ENCODE measurements at places on chromosomes 16 and 17.

DNA sequence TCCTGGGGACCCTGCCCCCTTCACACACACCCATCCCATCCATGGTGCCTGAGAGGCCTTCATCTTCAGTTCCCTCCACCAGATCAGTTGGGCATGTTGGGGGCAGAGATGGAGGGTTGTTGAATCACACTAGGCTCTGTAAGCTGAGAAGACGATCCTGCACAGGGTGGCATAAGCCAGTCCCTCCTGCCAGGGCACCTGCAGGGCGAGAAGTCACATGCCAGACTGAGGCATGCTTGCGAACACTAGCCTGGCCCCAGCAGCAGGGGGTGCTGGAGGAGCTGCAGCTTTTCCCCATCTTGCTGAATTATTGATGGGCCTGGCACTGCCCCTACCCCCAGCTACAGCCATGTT, 6.1 kb upstream of the TBX2 start:
- DNase-seq: no peak

DNA sequence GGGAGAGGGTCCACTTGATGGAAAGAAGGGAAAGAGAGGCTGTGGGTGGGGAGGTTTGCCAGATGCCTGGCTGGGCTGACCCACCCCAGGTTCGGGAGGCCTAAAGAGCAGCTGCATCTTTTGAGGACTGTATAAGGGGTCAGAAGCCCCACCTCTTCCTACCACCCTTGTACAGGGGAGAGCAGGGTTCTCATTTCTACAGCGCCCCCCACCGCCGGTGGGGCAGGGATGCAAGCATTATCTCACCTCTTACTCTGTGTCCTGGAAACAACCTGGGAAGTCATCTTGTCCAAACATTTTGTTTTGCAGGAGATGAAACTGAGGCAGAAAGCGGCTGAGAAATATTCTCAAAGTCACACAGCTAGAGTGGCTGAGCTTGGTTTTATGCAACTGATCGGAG, 22.5 kb upstream of the CCDC182 start:
- DNase-seq: no peak

- no peak for DNase-seq
Measured at GRCh38 chr17:56165072-56165641, 11.9 kb downstream of the ANKFN1 start.

DNA sequence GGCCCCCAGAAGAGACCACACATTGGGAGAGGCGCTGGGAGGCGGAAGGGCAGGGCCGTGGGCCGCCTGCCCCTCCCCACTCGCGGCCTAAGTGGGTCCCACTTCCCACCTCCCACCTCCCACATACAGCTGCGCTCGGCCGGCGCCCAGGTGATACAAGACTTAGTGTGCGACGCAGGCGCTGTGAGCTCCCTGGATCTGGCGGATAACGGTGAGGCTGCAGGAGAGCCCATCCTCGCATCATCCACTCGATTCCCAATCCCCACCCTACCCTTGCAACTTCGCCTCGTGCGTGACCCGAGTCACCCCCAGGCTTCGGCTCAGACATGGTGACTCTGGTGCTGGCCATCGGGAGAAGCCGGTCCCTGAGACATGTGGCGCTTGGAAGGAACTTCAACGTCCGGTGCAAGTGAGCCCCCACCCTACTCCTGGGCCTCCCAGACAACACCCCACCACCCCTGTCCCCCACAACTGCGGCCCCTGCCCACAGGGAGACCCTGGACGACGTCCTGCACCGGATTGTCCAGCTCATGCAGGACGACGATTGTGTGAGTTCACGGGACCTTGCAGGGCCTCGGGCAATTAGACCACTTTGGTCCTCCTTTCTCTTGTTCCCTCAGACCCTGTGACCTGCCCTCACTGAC, 3.9 kb downstream of the CARMIL2 start:
- no peak for DNase-seq

DNA sequence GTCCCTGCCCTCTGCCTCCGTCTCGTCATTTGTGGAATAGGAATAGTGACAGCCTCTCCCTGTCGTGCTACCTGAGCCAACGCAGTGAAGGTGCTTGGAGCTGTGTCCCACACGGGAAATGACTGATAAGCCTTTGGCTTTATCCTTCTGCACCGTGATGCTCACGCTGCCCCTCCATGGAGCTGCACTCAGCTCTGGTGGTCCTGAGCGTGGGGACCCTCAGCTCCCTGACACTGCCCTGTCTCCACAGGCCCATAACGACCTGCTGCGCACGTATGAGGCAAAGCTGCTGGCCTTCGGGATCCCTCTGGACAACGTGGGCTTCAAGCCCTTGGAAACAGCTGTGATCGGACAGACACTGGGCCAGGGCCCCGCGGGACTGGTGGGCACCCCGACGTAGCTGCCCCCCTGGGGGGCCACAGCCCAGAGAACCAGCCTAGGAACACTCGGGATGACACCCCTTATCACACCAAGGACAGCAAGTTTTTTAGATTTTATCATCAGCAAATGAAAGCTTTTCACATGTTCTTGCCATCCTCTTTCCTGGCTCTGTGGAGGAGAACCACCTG, 23.8 kb upstream of the DBNDD1 start:
- no peak for DNase-seq

DNA sequence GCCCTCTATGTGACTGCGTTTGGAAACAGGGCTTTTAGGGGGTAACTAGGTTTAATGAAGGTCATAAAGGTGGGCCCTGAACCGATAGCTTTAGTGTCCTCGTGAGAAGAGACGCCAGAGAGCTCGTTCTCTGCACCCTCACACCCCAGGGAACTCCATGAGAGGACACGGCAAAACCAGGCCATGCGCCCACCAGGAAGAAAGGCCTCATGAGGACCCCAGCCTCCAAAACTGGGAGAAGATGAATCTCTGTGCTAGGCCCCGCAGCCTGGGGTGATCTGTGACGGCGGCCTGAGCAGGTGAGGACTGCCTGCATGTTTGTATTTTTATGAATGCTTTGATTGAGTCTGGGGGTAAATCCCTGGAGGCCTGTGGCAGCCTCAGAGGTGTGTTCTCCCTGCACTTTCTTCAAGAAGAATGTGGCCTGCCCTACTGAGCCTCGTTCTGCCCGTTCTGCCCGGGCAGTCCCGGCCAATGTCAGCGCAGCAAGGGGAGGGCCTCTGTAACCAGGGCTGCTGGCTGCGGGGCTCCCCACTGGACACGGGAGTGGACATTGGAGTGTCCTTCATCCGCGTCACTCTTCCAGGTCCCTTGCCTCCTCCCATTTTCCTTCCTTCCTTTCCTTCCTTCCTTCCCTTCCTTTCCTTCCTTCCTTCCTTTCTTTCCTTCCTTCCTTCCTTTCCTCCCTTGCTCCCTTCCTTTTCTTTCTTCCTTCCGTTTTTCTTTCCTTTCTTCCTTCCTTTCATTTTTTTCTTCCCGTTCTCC, 6.8 kb upstream of the RNF213 start:
- no peak for DNase-seq

DNA sequence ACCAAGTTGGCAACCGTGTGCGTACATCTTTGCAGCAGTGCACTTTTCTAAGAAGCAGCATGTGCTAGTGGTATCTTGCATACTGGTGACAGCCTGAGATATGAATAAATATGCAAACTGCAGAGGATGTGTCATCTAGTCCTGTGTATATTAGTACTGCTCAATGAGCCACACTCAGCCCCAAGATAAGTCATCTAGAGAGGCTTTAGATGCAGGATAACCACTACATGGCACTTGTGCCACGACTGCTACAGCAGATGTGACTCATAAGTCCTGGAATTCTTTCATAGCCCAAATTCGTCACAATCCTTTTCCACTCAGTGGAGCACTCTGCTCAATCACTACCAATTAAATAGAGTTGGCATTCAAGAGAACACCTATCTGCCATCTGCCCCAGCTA, 171.5 kb downstream of the AXIN2 start:
- DNase-seq: no peak

- no peak for DNase-seq
Measured at GRCh38 chr16:69834807-69835466, 72.8 kb downstream of the WWP2 start.

DNA sequence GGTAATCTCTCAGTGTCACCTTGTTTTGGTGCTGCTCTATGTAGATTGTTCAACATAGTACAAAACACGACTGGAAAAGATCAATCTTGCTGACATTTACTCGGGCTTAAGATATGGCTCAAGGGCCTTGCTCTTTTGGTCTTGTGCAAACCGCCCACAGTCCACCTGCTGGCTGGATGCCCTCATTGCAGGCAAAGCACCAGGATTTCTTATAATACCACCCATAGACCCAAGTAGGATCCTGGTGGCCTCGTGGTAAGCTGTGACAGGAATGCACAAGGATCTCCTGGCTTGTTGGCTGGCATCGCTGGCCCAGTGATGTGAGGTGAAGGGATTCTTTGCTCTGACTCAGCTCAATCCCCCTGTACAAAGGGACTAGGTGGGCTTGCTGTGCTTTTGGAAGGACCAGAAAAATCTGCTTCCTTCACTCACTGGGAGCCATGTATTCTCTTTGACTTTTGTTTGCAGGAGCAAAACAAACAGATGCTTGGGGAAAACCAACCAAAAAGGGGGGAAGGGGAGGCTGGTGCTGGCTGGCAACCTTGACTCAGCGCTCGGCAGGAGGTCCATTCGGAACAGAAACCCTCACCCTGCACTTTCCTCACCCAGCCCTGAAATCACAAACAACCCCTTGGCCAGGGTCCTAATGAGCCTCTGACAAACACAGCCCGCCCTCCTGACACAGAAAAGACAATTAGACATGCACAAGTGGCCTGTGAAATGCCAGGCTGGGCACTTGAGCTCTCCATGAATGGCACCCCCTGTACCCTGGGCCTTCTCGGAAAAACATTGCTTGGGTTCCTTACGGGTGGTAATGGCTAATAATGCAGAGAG, 36.6 kb upstream of the MED9 start:
- DNase-seq: peak; percentile 62

GRCh38 chr16:20878682-20879147, 21.4 kb downstream of the DCUN1D3 start:
- DNase-seq: no peak

DNA sequence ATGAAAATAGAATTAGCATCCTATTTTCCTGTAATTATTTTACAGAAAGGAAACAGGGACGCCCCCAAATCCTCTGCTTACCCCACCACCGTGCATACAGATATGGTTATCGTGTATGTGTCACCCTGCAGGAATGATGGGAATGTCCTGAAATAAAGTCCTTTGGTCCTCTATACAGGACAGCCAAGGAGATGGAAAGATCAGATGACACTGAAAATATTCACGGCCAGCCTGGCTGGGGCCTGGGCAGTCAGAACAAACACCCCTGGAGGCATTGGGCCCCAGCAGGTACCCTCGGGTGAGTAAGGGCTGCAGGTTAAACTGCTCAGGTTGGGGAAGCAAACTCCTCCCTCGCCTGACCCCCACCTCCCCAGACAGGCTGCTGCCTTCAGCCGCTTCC, 368.0 kb downstream of the FOXL1 start:
- DNase-seq: no peak

GRCh38 chr17:2847381-2848333, 51.4 kb downstream of the RAP1GAP2 start:
- DNase-seq: no peak
